Fibroblast of skin of right quadriceps (primary cell): ENCODE measurements at places on chromosomes 3 and 15.

DNA sequence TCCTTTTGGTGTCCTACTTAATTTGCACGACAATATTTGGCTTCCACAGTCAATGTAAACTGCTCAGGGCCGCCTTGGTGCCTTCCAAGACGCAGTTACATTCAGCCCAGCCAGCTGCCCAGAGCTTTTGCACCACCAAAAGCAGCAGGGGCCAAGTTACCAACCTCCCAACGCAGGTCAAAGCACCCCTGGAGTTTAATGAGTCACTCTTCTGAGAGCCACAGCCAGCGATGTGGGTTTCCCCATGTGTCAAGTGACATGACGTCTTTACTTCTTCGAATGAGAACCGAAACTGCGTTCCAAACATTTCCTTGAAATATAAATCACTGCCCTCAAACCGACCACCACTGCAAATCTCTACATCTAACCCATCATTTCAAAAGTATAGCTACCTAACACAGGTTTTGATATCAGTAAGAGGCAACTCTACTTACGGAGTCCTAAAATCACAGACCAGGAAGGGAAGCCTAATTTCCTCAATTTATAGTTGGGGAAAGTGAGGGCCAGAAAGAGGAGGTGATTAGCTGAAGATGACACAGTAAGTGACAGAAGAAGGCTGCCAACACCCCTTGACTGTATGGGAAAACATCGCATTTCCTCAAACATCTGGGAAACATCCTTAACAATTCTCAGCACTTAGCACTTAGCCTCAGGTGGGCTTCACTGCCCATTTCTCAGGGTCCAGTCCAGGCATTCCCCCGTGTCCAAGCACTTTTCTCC is 24.5 kb downstream of the MB21D2 start:
- DNase-seq, result peak; percentile 92

DNA sequence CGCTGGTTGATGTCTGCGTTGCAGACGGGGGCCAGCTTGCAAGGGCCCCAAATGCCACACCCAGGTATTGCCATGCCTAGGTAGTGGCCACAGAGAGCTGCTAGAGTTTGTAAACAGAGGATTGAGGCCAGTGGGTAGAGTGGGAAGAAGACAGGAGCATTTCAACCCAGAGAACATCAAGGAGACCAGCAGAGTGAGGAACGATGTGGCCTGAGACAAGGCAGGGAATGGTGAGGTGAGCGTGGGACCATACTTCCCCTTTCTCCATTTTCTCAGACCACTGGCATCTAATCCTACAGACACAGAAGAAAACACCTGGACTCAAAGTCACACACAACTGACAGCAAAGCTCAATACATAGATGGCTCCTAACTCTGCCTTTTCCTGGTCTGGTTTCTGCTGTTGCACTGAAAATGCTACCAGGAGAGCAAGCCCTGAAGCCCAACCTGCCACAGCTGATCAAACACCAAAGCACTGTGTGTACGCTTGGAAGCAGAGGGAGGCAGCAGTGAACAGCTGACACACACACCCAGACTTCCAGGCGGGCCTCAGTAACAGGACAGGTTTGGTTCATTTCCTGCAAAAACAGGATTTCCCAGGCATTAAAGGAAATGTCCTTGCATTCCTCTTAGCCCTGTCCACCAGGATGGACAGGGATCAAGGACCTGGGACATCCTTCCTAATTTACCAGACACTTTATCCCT is 1.6 kb downstream of the FAM174B start:
- peak; percentile 20 for DNase-seq

DNA sequence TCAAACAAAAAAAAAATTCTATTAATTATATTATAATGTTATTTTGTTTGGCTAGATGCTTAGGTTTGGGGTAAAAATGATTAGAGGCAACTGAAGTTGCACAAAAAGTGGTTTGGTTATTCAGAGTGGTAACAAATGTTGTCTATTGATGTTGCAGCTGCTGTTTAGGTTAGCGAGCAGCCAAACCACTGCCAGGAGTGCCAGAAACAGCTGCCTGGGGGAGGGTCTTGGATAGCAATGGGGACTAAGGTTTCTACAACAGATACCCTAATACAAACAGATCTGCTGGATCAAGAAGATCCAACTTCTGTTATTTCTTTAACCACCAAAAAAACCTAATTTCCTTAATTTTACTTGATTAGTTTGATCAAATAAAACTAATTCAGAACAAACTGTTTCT is 26.6 kb downstream of the BTLA start:
- DNase-seq, result no peak

- no peak for DNase-seq
Observed at GRCh38 chr15:68103603-68104002, 49.5 kb downstream of the PIAS1 start.

GRCh38 chr15:95013381-95013780 is 782.0 kb downstream of the MCTP2 start:
- DNase-seq, result peak; percentile 40
